Stimulated activated CD4-positive, alpha-beta T cell treated with anti-CD3 and anti-CD28 coated beads, Interleukin-1b, Interleukin-23, amount 100 ng/mL, for 1 hour (primary cell): ENCODE measurements at places on chromosomes 6 and 20.

- DNase-seq: no peak
Measured at GRCh38 chr20:24970030-24970553, 21.0 kb downstream of the CST7 start.

DNA sequence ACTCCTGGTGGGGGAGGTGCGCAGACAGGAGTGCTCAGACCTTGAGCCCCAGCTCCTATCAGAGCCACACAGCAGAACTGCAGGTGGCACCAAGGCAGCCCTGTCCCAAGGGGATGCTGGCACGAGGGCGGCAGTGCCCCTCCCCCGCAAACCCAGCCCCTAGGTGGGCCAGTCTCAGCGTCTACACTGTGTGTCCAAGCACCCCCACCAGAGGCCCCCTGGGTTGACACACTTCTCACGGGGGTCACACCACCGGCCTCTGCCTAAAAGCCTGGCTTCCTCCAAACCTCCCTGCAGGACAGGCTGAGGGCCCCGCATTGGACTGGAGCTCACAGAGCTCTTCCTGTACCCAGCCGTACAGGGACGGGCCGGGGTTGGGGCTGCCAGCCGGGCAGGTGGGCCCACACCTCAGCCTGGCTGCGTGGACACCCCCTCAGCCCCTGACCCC lies 8.1 kb downstream of the SLC2A4RG start:
- no peak for DNase-seq

DNA sequence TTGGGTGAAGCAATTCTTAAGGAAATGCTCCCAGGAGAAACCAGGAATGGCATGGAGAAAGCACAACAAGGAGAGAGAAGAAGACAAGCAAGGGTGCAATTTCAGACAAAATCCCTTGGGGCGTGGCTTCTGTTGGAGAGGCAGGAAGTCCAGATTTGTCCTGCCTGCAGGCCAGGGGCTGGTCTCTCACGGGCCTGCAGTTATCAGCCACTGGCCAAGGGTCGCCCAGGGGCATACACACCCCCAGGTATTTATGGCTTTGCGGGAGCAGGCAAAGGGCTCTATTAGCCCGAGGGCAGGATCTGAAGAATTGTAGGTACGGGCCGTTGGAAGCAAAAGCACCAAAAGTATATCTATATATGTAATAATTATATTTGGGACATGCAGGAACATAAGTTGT lies 87.7 kb downstream of the IYD start:
- DNase-seq: no peak

GRCh38 chr6:39215640-39216158 lies 13.6 kb downstream of the KCNK5 start:
- no peak for DNase-seq

- DNase-seq: no peak
Measured at GRCh38 chr6:90374201-90374600, 77.6 kb upstream of the BACH2 start.

DNA sequence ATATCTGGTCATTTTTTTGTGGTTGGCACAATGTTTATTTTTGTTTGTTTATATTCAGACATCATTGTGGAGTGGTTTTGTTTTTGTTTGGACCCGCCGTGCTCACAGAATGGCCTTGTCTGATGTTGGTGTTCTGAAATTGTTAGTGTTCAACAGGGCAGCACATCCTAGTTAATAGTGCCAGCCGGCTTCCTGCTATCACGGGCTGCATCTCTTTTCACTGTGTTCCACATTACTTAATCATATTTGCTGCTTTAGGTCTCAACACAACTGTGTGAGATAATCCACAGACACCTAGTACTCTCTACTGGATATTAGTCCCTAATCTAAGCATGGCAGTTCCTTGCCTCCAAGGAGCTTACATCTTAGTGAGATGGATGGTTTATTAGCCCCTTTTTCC lies 2.8 kb upstream of the EIF2S2 start:
- DNase-seq: no peak

DNA sequence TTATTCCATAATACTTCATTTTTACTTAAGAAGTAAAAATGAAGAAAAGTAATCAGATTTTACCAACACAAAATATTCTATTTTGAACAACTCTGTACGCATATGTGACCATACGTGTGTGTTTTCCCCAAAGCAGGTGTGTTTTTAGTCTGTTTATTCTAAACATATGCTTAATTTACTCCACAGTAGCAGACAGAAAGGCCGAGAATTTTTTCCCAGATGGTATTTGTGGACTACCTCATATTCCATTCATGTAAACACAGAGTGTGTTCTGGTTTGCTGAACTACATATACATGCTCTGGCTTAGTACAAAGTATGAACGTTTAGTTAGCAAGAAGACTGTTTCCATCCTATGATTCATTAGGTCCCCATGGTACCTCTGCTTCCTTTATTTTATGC lies 233.3 kb upstream of the RUNX2 start:
- DNase-seq: no peak

GRCh38 chr6:116536216-116536621 lies 9.3 kb downstream of the TRAPPC3L start:
- DNase-seq: no peak

GRCh38 chr6:30599625-30600324 lies 17.3 kb downstream of the PPP1R10 start:
- DNase-seq: no peak

DNA sequence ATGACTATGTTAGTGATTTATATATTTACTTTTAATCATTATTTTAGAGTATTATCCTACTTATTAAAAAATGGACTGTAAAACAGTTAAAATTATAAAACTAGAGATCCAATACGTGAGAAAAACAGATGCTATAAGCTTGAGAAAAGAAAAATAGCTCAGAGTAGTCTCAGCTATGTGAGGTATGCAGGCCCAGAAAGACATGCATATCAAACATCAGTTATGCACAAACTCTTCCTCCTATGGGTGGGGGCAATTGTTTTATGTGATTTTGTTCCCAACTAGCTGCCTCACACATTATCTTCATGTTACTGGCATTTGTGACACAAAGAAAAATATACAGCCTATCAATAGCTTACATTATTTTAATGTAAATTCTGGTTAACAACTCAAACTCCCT lies 28.8 kb downstream of the RARS2 start:
- DNase-seq: no peak

DNA sequence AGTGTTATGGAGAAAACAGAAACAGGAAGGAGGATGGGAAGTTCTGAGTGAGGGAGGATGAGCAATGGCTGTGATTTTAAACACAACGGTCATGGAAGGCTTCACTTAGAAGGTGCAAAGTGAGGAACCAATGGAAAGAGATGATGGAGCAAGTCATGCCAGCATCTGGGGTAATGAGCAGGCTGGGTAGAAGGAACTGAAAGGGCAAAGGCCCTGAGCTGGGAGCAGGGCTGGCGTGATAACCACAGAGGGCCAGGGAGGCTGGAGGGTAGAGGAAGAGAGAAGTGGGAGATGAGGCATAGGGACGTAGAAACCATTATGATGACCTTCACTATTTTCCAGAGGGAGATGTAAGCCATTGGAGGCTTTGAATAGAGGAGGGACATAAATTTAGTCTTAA lies 43.6 kb downstream of the NHLRC1 start:
- DNase-seq: no peak

DNA sequence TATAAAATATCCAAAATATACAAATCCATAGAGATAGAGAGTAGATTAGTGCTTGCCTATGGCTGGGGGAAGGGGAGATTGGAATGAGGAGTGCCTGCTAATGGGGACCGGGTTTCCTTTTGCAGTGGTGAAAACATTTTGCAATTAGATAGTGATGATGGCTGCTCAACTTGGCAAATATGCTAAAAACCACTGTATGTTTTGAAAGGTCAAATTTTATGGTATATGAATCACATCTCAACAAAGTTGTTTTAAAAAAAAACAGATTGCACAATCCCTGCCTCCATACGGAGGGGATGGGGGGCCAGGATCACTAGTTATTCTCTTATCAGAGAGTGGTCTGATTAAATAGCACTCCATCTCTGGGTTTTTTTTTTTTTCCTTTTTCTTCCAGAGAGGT lies 76.9 kb upstream of the RIPOR2 start:
- DNase-seq: no peak
